ENCODE measurements at places on chromosomes 5 and 9.

DNA sequence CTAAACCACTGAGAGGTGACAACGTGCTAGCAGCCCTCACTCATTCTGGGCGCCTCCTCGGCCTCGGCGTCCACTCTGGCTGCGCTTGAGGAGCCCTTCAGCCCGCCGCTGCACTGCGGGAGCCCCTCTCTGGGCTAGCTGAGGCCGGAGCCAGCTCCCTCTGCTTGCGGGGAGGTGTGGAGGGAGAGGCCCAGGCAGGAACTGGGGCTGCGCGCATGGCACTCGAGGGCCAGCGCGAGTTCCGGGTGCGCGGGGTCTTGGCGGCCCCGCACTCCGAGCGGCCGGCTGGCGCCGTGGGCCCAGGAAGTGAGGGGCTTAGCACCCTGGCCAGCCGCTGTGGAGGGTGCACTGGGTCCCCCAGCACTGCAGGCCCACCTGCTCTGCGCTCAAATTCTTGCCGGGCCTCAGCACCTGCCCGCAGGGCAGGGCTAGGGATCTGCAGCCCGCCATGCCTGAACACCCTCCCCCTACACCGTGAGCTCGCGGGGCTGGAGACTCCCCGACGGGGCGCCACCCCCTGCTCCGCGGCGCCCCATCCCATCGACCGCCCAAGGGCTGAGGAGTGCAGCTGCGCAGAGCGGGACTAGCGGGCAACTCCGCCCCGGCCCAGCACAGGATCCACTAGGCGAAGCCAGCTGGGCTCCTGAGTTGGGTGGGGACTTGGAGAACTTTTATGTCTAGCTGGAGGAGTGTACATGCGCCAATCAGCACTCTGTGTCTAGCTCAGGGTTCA, 11.8 kb upstream of the UBE2D2 start:
- DNase-seq = no peak

DNA sequence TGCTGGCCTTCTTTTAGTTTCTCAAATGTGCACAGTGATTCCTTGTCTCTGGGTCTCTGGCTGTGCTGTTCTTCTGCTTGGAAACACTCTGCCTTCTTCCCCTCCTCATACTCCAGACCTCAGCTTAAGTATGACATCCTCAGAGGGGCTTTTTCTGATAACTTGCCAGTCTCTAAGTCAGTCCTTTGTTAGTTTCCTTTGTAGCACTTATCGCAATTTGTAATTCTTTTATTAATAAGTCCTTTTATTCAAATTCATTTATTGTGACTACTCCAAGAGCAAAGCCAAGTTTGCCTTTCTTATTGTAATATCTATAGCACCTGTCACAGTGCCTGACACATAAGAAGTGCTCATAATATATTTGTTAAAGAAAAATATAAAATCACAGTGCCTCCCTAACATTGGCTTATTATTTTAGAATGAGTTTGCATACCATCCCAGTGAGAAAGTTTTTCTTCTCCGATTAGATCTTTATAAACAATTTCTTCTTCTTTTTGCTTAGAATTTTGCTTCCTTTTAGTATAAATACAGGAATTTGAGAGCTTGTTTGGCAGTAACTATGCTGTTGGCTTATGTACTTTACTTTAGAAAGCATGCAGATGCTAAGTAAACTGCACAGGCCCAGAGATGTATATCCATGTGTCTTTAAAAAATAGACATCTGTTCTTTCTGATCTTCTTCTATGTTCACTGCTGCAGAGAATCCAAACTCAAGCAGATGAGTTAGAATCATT, 198.0 kb downstream of the GAS1 start:
- DNase-seq = no peak

- no peak for DNase-seq
These were observed 159.9 kb upstream of the PIK3R1 start for GRCh38 chr5:68055686-68056085.

- no peak for DNase-seq
These were observed 85.8 kb downstream of the PHAX start for GRCh38 chr5:126686451-126687126.

- no peak for DNase-seq
These were observed 45.6 kb upstream of the GLRX start for GRCh38 chr5:95868136-95868535.

DNA sequence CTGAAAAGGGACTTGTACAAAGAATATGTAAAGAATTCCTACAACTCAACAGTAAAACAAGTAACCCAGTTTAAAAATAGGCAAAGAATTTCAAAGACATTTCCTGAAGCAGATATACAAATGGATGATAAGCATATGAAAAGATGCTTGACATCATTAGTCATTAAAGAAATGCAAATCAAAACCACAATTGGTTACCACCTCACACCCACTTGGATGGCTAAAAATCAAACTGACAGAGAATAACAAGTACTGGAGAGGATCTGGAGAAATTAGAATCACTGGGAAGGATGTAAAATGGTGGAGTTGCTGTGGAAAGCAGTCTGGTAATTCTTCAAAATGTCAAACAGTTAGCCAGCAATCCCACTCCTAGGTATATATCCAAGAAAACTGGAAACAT, 12.5 kb upstream of the FOXE1 start:
- no peak for DNase-seq

All from RWPE1 (cell line).